NCI-H146 (cell line): ENCODE measurements at places on chromosomes 12 and 14.

GRCh38 chr12:6620137-6620884, 13.1 kb upstream of the CHD4 start:
- no peak for DNase-seq

DNA sequence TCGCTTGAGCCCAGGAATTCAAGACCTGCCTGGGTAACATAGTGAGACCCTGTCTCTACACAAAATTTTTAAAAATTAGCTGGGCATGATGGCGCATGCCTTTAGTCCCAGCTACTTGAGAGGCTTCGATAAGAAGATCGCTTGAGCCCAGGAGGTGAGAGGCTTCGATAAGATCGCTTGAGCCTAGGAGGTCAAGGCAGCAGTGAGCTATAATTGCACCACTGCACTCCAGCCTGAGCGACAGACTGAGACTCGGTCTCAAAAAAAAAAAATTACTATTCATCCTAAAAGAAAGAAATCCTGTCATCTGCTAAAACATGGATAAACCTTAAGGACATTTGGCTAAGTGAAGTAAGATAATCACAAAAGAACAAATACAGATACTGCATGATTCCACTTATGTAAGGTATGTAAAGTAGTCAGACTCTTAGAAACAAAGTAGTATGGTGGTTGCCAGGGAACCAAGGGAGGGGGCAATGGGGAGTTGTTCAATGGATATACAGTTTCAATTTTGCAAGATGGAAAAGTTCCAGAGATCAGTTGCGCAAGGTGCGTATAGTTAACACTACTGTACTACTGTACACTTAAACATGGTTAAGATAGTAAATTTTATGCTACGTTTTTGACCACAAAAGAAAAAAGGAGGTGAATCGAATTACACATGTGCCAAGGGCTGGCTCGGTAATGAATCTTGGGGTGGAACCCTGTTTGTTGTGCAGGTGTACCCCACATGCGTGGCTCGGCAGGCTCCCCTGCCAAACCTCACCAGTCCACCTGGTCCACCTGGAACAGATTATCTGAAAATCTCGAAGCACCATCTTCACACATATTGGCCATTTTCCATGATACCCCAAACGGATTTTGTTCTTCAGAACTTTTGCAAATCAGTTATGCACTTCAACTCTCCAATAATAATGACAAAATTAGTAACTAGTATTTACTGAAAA, 18.3 kb upstream of the ATP2A2 start:
- no peak for DNase-seq

GRCh38 chr12:111430433-111431353, 25.0 kb downstream of the SH2B3 start:
- DNase-seq = no peak

- no peak for DNase-seq
These were observed 221.8 kb downstream of the BTG1 start for GRCh38 chr12:91923864-91924263.

GRCh38 chr14:60067882-60068281, 23.8 kb upstream of the PCNX4 start:
- no peak for DNase-seq
